ENCODE measurements at places on chromosomes 12 and 14. TPM values are rescaled to one million over a fixed set of nuclear protein-coding genes. Genes with fewer than 3 reads are reported as not detected.
A peak's percentile ranks its signal among the peaks of the same experiment; 100 is the strongest.

- no peak for DNase-seq
Measured at GRCh38 chr12:56020423-56021184, at the start of gene IKZF4. IKZF4 (plus strand) TSS chr12:56021043; CDS start chr12:56021494, 451 bp downstream.

DNA sequence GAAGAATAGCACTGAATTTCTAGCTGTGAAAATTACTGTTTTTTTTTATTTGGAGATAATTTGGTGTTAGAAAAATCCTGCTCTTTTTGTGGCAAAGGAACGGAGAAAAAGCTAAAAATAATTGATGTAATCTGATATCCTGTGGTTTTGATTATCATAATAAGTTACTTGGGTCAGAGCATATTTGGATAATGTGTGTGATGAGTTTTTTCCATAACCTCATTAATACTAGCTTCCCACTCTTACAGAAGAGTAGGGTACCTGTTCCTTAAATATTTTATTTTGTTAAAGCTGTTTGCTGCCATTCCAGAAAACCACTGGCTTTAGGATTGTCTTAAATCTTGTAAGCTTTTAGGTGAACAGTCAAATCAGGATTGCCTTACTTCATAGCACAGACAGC, 4.7 kb downstream of the PSMC6 start:
- no peak for DNase-seq

DNA sequence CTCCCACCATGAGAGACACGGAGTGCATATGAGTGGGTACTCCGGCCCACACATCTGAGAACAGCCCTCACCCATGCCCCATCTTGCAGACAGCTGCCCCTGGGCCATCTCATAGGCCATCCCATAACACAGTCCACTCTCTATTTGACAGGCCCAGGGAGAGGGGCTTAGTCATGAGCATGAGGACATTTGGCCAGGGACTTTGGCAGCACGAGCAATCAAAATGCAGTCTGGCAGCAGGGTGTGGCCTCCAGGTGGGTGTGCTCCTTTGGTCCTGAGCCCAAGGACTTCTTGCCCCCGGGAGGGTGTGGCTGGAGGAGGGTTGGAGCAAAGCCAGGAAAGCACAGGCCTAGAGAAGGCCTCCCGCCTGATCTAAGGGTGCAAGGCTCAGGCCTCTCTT, 25.6 kb downstream of the EMP1 start:
- no peak for DNase-seq

- DNase-seq = no peak
Measured at GRCh38 chr14:24851837-24852236, 198.1 kb downstream of the STXBP6 start.

DNA sequence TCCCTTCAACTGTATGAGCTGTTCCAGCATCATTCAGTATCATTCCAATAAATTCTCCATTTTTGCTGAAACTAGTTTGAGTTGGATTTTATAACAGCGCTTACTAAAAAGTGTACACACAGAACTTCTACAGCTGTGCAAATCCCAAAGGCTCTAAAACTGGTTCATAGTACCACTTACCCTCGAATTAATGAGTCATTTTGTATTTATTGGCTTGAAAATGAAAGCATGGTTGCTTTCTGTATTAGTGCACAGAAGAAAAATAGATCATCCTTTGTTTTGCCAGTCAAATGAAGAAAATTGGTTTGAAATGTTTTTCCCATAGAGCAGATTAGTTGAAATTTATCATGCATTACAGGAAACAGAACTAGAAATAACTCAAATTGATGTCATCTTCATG, 268.3 kb upstream of the CPNE8 start:
- DNase-seq = no peak

- no peak for DNase-seq
Measured at GRCh38 chr12:113040722-113041171, 15.8 kb upstream of the DTX1 start.

GRCh38 chr12:131006036-131006735, 52.5 kb downstream of the ADGRD1 start:
- DNase-seq = no peak

The CACNA1C gene
- total RNA-seq = 6.8 TPM

DNA sequence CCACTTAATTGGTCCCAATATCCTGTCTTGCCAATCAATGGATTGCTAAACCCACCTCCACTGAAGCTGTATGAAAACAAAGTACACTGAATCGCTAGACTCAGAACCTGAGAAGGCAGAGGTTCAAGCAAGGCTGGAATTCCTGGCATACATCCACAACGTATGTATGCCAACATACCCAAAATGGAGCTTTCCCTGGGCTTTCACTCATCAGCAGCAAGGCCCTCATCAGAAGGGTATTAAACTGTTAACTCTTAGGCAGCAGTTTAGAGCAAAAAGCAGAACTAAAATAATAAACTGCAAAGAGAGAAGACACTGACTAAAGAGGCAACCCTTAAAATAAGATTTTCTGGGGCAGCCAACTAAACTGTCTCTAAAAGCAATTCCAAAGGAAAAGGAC, 13.6 kb downstream of the MED13L start:
- no peak for DNase-seq

DNA sequence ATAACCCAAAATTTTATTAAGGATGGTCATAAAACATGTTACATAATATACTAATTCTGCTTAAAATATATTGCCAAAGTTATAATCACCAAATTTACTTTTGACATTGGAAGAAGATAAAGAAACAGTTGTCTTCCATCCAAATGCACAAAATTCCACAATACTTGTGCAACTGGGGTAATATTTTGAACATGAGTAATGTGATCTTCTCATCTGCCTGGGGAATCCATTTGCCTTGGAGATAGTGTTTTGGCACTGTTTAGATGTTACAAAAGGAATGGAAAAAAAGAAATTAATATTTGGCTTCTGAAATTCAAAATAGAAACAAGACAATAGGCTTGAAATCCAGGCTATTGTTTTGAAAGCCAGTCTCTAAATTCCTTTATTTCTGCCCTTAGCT, 9.1 kb downstream of the GPR19 start:
- DNase-seq = no peak

- DNase-seq = no peak
Measured at GRCh38 chr14:55074662-55075061, 23.2 kb downstream of the MAPK1IP1L start.

The DLK1 gene
- total RNA-seq = not detected

DNA sequence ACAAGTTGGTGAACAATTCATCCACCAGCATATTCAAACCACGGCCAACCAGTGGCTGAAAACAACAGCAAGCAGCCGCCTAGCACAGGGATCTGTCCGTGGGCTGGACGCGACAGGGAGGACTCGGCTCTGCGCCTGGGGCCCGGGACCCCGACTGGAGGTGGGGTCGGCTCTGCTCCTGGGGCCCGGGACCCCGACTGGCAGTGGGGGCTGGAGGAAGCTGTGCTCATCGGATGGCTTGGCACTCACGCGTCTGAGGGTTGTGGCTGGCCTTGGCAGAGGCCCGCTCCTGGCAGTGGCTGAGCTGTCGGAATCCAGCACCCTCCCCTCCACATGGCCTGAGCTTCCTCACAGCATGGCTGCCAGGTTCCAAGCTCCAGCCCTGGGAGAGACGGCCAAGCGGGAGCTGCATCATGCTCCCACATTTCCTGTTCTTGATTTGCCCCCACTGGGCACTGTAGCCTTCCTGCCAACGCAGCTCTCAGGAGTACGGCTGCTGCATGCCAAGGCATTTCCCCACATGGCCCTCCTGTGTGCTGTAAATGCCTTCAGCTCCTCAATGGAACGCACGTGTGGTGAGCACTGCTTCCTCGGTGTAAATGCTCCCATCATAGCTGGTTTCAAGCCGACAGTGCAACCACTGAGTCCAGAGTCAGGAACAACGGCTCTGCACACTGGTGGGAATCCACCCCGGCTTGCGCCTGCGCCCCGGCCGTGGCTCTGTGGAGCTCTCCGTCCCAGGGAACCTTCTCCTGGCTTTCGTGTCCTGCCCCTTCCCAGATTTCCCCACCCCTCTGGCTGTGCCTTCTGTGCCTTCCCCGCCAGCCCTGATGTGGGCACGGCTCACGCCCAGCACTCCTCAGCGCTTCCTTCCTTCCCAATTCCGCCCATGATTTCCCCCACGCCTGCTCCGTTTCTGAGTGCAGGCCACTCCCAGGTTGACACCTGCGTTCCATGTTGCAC, 7.3 kb upstream of the GALNT9 start:
- DNase-seq = no peak

- no peak for DNase-seq
Measured at GRCh38 chr14:88154926-88155325, 150.0 kb downstream of the GPR65 start.

The DENND5B gene
- 15.4 TPM for total RNA-seq

DNA sequence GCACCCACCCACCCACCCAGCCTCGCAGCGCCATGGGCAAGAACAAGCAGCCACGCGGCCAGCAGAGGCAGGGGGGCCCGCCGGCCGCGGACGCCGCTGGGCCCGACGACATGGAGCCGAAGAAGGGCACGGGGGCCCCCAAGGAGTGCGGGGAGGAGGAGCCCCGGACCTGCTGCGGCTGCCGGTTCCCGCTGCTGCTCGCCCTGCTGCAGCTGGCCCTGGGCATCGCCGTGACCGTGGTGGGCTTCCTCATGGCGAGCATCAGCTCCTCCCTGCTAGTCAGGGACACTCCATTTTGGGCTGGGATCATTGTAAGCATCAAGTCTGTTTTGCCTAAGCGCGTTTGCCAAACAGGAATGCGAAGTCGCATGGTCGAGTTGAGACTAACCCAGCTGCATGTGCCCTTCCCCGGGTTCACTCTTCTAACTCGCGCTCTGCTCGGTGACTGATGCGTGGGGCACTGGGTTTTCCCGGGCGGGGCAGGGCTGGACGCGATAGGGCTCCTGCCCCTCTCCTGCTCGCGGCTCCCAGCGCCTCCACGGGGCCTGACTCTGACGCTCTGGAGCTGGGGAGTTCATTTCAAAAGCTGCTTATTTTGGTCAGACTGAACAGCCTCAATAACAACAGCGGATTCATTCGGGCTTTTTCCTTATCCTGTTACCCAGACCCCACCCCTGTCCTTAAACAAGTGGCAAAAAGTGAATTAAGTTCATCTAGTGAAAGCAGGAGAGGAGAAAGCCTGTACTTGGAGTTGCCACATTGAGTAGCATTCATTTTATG, 458 bp downstream of the SSPN start:
- peak; percentile 91 for DNase-seq

Data from mesenteric fat pad (tissue), 1 donor.